Aortic smooth muscle cell (primary cell): ENCODE measurements at places on chromosomes 5 and 9. TPM values are rescaled to one million over a fixed set of nuclear protein-coding genes. Genes with fewer than 3 reads are reported as not detected.

The SOHLH1 gene
- not detected in 2 replicates for total RNA-seq

The PTPN3 gene
- 6.8 and 12.7 TPM in 2 replicates for total RNA-seq

The CANX gene
- total RNA-seq = 907 and 914 TPM in 2 replicates

The SMIM15 gene
- 66.1 and 79.8 TPM in 2 replicates for total RNA-seq

The IRX1 gene
- 0.50 and 0.53 TPM in 2 replicates for total RNA-seq

The DCP2 gene
- 16.5 and 17.2 TPM in 2 replicates for total RNA-seq
